ENCODE measurements at places on chromosomes 5 and 9. TPM values are rescaled to one million over a fixed set of nuclear protein-coding genes. Genes with fewer than 3 reads are reported as not detected.

FRMD3 gene
- 1.5 TPM for total RNA-seq

MAP1B gene
- 45.2 TPM for total RNA-seq

LCN9 gene
- not detected for total RNA-seq

SUSD3 gene
- total RNA-seq: 0.79 TPM

RPP25L gene
- 45.1 TPM for total RNA-seq

MCTP1 gene
- total RNA-seq: 8.9 TPM

GRXCR2 gene
- not detected for total RNA-seq

MSX2 gene
- 6.7 TPM for total RNA-seq

PCDHA9 gene
- total RNA-seq: not detected

RNF14 gene
- 44.4 TPM for total RNA-seq

TMC1 gene
- total RNA-seq: 0.05 TPM

CNTNAP3B gene
- 19.2 TPM for total RNA-seq

POU5F2 gene
- not detected for total RNA-seq

IRX1 gene
- total RNA-seq: not detected

FCN2 gene
- not detected for total RNA-seq

CDH6 gene
- total RNA-seq: 0.10 TPM

QRFP gene
- total RNA-seq: not detected

PCDHB11 gene
- 0.11 TPM for total RNA-seq

GKAP1 gene
- total RNA-seq: 7.0 TPM

ZNF354C gene
- total RNA-seq: 0.95 TPM

Data from A549 treated with DMSO at 1 μM for 4 hours (cell line).